ENCODE measurements at places on chromosomes 12 and 14. TPM values are rescaled to one million over a fixed set of nuclear protein-coding genes. Genes with fewer than 3 reads are reported as not detected.

LRFN5 gene
- 5.4 TPM for total RNA-seq

FERMT2 gene
- 120 TPM for total RNA-seq

KRT72 gene
- not detected for total RNA-seq

KLHDC1 gene
- not detected for total RNA-seq

MYH6 gene
- total RNA-seq, result not detected

IKBIP gene
- total RNA-seq, result 12.4 TPM

NFE2 gene
- total RNA-seq, result 1.4 TPM

SIX4 gene
- 38.9 TPM for total RNA-seq

SERPINA12 gene
- not detected for total RNA-seq

SOAT2 gene
- not detected for total RNA-seq

CLEC2B gene
- not detected for total RNA-seq

TOMM20L gene
- total RNA-seq, result not detected

C12orf54 gene
- total RNA-seq, result not detected

CLEC1B gene
- total RNA-seq, result not detected

TAS2R30 gene
- total RNA-seq, result 1.0 TPM

CEBPE gene
- not detected for total RNA-seq

ITGB7 gene
- total RNA-seq, result 1.2 TPM

BRF1 gene
- total RNA-seq, result 18.3 TPM

TAS2R43 gene
- total RNA-seq, result not detected

PLA2G1B gene
- not detected for total RNA-seq

RGS6 gene
- 0.63 TPM for total RNA-seq

GALNT9 gene
- 2.0 TPM for total RNA-seq

SIX1 gene
- 0.46 TPM for total RNA-seq

TMEM63C gene
- total RNA-seq, result 7.0 TPM

SMIM41 gene
- total RNA-seq, result 0.31 TPM

SYCP3 gene
- 0.07 TPM for total RNA-seq

NEUROD4 gene
- not detected for total RNA-seq

ESR2 gene
- 0.52 TPM for total RNA-seq

NR4A1 gene
- total RNA-seq, result 18.7 TPM

ZDHHC22 gene
- 55.2 TPM for total RNA-seq

POLE2 gene
- total RNA-seq, result 34.0 TPM

PIK3C2G gene
- total RNA-seq, result not detected

RIMBP2 gene
- 0.31 TPM for total RNA-seq

STXBP6 gene
- total RNA-seq, result 19.3 TPM

WNT1 gene
- total RNA-seq, result not detected

ANKS1B gene
- 8.5 TPM for total RNA-seq

NPC2 gene
- total RNA-seq, result 168 TPM

SLC17A8 gene
- total RNA-seq, result 0.11 TPM

LIN7A gene
- 17.8 TPM for total RNA-seq

SLC39A5 gene
- total RNA-seq, result 0.25 TPM

KRT3 gene
- not detected for total RNA-seq

All from H1 (cell line).